ENCODE measurements at places on chromosomes 2 and 18.

DNA sequence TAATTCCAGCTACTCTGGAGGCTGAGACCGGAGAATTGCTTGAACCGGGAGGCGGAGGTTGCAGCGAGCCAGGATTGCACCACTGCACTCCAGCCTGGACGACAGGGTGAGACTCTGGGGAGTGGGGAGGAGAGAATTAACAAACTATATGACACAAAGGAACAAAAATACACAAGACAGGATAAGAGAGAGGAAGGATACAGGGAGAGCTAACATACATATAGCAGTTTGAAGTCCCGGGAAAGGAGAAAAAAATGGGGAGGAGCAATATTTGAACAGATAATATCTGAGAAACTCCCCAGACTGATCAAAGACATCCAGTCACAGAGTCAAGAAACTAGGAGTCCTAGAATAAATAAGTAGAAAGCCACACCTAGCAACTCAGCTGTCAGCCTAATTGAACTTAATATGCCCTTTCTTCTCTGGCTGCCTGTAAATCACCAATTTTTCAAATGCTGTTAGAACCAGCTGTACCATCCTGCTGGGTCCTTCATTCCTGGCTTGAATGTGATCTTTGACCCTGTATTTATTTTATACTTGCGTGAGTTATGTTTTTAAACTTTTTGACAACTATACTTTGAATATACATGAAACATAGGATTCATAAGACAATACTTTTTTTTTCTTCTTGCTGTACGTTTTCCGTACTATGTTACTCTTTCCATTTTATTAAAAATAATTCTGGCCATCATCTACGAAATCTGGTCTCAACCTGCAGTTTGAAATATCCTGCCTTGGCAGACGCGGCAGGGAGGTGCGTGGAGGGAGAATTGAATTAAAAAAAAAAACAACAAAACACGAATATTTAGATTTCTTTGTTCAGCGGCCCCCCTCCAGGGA, 876 bp upstream of the CYP27A1 start:
- no peak for DNase-seq

- DNase-seq: peak; percentile 23
Measured at GRCh38 chr18:72672364-72673184, 128.4 kb upstream of the CBLN2 start.

DNA sequence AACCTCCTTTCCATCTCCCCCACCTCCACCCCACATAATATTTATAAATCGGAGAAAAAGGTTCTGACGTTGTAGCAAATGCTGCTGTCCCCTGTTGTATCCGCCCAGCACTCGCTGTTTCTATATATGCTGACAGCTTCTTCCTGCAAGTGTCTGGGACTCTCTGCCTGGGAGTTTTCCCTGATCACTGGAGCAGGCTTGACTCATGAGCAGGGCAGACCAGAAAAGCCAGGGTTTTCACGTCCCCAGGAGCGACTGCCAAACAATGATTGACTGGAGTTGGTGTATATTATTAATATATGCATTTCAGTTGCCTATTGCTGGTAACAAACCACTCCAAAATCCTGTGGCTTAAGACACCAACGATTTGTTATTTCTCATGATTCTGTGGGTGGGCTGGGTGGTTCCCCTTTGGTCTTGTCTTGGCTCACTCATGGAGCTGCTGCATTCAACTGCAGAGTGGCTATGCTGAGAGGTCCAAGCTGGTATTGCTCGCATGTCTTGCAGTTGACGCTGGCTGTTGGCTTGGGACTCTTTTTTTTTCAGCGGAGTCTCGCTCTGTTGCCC, 21.2 kb upstream of the ASXL2 start:
- no peak for DNase-seq

GRCh38 chr2:101832114-101832513, 134.6 kb downstream of the MAP4K4 start:
- no peak for DNase-seq

DNA sequence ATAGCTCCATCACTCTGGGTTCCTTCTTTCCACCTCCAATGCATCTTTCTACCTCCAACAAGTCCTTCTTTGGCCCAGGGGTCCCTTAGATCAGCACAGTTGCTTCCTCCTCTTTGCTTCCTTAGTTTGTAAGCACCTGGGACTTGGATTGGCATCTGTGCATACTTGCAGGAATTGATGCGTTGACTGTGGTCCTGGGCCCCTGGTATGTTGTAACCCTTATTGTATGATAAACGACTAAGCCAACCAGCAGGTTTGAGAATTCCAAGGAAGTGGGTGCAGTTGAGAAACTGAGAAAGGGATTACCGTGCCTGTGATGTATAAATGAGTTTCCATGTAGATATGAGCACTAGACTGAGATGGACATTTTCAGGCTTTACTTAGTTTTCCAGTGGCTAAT, 55.9 kb downstream of the ARHGAP28 start:
- DNase-seq: no peak

DNA sequence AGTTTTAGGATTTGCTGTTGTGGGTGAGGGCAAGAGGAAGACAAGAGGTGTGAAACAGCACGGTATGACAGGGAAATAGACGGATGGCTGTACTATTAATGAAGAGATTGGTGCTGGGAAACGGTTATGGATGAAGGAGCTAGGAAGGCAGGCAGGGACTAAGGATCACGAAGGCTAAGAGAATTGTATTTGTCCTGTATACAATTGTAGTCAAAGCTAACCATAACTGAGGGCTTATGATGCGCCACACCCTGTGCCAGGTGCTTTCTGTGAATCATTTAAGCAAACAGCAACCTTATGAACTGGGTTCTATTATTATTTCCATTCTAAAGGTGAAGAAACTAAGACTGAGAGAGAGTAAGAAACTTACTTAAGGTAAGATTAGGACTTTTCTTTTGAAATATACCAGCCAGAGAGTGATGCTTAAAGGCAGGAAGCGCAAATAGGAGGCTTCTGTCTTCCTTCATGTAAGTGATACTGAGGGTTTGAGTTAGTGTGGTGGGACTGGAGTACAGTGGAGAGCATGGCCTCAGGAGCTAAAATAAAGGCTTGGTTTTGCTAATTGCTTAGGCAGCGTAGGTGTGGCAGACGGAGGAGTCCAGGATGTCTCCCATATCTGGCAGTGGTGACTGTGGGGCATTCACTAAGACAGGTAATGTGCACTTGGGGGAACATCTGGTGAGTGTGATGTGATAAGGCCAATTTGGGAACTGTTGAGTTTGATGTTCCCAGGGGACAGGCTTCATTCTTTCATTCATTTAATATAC, 85.8 kb downstream of the PLEKHM3 start:
- no peak for DNase-seq

- no peak for DNase-seq
Measured at GRCh38 chr2:99451280-99451679, 38.5 kb downstream of the REV1 start.

DNA sequence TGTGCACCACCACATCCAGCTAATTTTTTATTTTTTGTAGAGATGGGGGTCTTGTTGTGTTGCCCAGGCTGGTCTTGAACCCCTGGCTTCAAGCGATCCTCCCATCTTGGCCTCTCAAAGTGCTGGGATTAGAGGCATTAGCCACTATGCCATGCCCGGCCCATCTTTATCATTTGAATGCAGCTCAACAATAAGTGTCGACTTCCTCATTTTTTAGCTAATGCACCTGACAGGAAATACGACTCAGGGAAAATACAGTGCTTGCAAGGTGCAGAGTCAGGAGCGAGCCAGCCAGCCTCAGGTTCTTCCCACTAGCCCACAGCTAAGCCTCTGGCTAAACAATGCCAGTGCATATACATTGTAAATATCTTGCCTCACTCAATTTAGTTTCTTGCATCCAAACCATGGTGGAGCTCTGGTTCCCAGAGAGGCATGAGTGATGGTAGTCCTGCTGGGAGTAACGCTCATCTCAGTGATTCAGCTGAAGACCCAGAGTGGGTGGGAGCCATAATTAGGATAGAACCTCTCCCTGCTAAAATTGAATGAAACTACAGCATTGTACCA, 135.0 kb downstream of the TGIF1 start:
- DNase-seq: no peak

DNA sequence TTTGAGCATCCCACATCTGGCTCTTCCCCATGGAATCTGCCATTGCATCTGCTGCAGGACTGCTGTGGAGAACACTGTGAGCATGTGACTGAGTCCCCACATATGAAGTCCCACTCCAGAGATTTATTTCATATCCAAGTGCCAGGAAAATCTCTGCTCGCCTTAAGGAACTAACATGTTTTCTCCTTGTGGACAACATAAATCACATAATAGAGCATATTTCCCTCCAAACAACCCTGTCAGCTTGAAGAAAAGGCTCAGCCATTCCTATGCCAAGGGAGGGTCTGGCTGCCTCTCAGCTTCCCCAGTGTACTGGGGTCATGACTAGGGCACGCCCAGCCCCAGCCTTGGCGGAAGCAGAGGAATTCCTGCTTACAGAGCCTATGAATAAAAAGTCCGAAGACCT, 193.7 kb downstream of the DNER start:
- DNase-seq: no peak

- DNase-seq: peak; percentile 21
Measured at GRCh38 chr2:207869784-207870778, 100.4 kb upstream of the FZD5 start.

DNA sequence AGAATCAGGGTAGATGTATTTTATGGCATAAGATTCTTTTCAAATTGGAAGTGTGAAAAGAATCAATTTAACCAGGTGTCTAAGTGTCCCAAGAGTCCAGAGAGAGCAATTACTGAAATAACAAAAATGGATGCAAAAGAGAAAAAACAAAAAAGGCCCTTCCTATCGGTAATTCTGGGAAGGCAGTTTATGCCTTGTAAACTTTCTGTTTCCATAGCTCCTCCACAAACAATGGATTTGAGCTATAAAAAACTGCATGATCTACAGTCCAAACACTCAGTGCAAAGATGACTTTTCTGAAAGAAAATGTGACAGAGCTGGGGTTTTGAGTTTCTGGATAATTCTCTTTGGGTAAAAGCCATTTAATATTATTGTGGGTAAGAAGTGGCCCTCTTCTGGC, 366.1 kb downstream of the EN1 start:
- no peak for DNase-seq

DNA sequence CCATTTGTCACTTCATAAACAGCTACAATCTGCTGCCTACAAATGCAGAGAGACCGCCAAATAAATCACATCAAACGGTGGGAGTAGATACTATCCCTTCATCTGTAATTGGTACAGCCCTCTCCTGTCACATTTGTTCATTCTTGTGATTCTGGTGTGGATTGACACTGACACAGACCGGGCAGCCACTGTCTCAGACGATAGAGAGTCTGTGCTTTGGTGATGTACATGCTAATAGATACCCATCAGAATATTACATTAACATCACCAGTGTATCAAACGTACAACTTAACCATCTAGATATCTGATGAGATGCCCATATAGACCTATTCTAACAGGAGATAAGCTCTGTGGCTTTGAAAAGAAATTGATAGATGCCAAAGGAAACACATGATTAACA, 419.7 kb upstream of the ZEB2 start:
- no peak for DNase-seq

- no peak for DNase-seq
Measured at GRCh38 chr18:40642692-40643229, 1312.3 kb upstream of the PIK3C3 start.

DNA sequence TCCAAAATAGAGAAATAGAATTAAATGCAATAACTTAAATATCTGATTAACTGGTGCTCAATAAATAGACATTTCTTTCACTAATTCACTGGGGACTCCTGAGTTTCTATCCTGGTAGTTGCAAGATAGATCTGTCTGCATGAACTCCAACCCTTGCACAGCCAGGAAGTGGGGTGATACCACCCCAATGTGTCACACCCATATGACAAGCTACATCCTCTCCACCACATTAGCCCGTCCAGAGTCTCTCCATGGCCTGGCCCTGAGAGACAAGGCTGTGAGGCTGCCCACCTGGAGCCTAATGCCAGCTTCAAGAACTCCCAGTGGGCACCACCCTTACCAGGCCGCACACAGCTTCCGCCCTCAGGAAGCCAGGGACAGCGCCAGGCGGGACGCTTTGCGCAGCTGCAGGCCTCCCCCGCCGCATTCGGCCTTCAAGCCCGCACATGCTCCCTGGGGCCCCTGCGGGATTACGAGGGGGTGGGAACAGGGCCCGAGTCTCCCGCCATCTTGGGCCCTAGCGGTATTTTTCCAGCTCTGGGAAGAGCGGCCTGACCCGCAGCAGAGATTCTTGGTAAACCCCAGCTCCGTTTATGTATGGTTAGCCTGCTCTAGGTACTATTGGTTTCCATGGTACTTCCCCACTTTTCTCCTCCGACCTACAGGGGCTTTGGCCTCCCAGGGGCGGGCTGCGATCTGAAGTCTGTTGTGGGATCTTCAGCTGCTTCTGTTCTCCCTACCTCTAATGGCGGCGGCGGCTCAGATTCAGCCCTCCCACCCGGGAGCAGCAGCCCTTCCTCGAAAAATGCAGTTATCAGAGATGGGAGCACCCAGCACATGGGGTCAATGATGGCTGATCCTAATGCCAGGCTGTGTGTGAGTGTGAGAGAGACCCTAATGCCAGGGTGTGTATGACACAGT, at the start of gene TDRD15:
TDRD15 (plus strand) TSS at position 496 of the 921 bp plus-strand sequence. CDS start 13,500 bp downstream, outside the sequence.
- DNase-seq: no peak

DNA sequence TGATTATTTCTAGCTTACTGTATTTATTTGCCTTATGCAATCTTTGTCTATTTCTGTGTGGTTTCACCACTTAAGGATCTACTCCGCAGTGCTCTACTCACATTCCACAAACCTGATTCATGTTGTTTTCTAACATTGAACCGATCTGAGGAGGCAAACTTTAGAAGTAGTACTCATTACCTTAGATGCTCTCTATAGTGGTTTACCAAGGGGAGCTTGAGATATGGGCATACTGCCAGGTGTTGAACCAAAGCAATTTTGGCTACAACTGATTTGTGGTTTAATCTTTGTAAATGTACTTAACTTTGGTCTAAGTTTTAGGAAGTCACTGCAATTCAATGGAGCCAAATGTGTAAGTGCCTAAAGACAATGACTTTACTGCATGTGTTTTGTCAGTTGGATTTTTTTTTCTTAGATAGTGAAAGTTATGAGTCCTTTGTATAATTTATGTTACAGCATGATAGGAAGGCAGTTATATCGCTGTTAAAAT, 50.1 kb downstream of the MAP2 start:
- no peak for DNase-seq

GRCh38 chr2:85723707-85724360, 29.7 kb downstream of the GNLY start:
- no peak for DNase-seq

GRCh38 chr18:48336332-48336731, 72.9 kb downstream of the ZBTB7C start:
- no peak for DNase-seq

- DNase-seq: no peak
Measured at GRCh38 chr2:220572385-220572784, 945.0 kb downstream of the SLC4A3 start.

DNA sequence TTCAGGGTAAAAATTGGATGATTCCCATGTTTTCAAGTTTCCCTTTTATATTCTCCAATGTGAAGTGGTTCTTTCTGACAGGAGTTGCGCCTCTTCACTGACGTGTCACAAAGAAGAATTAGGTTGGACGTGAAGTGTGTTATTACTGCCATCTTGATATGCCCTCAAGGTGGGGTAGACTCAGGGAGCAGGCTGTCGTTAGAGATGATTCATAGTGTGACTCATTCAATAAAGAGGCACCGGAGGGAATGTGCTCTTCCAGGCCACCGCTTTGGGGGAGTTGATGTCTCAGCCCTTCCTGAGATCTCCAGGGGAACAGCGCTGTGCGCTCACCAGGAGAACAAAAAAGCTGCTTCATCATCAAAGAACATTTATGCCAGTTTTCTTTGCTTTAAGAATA, 3.6 kb upstream of the DGKD start:
- peak; percentile 45 for DNase-seq
